ENCODE measurements at places on chromosomes 1 and 21.
A peak's percentile ranks its signal among the peaks of the same experiment; 100 is the strongest.

DNA sequence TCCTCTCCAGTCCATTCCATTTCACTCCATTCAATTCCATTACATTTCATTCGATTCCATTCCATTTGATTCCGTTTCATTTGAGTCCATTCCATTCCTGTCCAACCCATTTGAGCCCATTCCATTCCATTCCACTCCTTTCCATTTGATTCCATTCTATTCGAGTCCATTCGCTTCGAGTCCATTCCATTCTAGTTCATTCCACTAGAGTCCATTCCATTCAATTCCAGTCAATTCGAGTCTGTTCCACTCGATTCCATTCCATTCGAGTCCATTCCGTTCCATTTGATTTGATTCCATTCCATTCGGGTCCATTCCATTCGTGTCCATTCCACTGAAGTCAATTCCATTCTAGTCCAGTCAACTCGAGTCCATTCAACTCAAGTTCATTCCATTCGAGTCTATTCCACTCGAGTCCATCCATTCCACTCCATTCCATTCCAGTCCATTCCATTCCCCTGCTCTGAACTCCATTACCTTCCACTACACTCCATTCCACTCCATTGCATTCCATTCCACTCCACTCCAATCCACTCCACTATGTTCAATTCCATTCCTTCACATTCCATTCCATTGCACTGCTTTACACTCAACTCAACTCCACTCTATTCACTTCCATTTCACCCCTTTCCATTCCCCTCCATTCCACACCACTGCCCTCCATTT lies 2569.4 kb upstream of the TPTE start:
- no peak for DNase-seq

GRCh38 chr1:3049905-3050304 lies 19.1 kb upstream of the PRDM16 start:
- peak; percentile 60 for DNase-seq

DNA sequence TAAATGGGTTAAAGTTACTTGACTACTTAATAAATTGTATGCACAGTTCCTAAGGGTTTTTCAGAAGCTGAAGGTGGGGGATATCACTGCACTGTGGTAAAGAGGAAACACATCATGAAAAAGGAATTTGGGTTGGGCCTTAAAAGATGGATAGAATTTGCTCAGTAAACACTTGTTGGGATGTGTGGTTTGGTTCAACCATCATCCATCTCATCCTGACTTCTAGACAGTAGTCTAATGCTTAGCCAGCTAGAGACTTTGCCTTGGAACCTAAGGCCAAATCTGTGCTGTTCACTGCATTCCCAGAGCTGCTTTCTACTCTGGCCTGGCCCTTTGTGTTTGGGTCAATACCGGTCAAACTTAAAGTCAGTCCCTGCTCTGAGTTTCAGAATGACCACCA lies 30.6 kb downstream of the LY9 start:
- no peak for DNase-seq

- no peak for DNase-seq
Measured at GRCh38 chr1:55519937-55520683, 304.9 kb upstream of the USP24 start.

DNA sequence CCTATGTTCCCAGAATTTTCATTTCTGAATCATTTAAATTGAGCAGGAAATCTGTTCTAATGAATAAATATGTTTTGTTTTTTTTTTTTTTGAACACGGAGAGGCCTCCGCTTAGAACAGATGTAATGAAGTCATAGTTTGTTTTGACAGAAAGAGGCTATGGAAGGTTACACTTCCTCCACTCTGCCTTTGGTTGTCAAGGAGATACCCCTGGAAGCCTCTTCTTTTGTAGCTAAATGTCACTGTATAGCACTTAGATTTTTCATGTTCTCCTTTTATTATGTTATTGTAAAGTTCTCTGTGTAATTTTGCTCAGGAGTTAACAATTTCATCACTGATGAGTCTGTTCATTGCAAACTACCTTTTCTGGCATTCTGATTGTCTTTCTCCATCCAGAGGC lies 22.7 kb upstream of the GNG12 start:
- DNase-seq, result no peak

DNA sequence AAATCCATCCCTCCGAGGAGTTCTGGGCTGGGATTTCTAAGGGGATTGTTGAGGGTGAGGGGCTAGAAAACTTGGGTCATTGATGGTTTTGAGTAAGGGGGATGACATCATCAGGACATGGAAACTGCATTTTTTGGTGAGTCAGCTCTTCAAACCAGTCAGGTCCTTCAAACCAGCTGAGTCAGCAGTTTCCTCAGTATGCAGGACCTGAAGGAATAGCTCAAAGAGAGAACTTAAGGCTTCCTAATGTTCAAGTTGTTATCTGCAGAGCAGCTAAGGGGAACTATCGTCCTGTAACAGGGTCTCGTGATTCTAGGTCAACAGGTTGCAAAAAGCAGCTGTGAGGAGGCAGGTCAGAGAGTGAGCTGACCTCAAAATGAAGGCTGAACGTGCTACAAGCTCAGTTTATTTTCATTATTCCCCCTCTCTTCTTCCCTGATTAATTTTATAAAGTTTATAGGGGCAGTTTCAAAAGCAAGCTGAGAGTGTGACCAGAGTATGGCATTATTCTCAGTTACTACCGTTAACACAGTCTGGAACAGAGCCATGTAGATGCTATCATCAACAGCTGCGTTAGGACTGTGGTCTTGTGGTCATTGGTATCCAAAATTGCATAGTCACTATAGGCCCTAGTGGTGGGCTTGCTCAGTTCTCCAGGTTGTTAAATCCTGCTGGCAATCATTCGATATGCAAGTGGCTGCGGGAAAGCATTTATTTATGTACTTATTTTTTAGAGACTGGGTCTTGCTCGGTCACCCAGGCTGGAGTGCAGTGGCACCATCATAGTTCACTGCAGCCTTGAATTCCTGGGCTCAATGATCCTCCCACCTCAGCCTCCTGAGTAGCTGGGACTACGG lies 10.7 kb upstream of the SDC3 start:
- DNase-seq, result peak; percentile 36

DNA sequence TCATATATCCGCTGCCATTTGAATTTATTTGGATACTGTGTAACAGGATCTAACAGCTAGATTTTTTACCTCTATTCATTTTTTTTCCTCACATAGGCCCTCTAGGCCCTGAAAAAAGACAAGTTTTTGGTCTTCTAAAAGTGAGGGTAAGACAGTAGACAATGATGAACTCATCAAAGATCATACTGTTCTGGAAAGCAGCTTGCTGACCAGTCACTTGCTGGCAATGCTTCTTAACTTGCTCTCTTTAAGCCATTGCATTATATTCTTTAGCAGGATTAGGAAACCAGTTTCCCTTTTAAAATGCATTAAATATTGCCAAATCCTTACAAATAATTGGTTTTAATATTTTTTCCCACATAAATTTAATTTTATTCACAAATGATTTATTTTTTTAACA lies 65.5 kb downstream of the SYT14 start:
- no peak for DNase-seq

GRCh38 chr21:33670076-33670978 lies 28.0 kb downstream of the ITSN1 start:
- DNase-seq, result no peak

- DNase-seq, result no peak
Measured at GRCh38 chr1:216095400-216095799, 327.8 kb downstream of the USH2A start.

DNA sequence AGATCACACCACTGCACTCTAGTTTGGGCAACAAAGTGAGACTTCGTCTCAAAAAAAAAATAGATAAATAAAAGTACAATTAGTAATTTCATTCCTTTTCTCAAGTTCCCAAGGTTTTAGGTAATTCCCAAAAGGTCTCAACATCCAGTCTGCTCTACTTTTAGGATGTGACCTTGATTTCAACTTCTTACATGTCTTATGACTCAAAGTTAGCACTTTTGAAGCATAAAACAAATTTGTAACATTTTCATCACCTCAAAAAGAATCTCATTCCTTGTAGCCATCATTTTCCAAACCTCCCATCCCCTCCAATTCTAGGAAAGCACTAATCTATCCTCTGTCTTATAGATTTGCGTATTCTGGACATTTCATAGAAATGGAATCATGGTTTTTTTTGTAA lies 32.2 kb downstream of the SNX27 start:
- no peak for DNase-seq

- peak; percentile 80 for DNase-seq
Measured at GRCh38 chr1:212452323-212453155, 19.8 kb downstream of the NENF start.

GRCh38 chr1:11653861-11654136 lies 430 bp downstream of the FBXO2 start:
- DNase-seq, result no peak

DNA sequence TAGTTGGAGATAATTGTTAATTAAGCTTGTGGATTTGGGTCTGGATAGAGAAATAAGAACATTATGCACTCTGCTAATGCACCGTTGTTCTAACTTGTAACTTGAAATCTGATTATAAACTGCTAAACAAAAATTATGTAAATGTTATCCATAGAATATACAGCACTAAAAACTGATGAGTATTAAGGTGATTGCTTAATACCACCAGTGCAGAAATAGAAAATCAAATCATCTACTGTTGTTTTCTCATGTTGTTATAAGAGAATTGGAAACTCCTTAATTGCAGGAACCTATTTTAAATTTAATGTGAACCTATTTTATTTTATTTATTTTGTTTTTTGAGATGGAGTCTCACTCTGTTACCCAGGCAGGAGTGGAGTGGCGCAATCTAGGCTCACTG lies 125.7 kb downstream of the ITSN1 start:
- no peak for DNase-seq

GRCh38 chr1:109391626-109392025 lies 6.1 kb downstream of the SORT1 start:
- DNase-seq, result no peak

DNA sequence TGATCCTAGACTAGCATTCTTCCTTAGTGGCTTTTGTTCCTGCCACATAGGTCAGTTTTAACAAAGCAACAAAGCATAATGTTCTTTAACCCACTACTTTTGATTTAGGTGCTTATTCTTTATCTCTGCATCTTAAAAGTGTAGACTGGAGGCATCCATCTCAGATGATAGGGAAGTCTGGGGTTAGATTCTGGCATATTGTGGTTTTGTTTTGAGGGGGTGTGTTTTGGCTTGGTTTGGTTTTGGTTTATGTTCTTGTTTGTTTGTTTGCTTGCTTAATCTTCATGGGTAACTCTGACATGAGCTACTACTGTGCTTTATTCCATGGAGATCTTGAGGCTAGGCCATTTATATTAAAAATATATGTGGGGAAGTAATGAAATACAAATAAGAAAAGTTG lies 40.3 kb upstream of the MYOCOS start:
- no peak for DNase-seq

GRCh38 chr1:230120289-230120920 lies 53.4 kb downstream of the GALNT2 start:
- no peak for DNase-seq

- no peak for DNase-seq
Measured at GRCh38 chr1:221834698-221835513, 93.0 kb upstream of the DUSP10 start.

GRCh38 chr1:89001510-89001909 lies 9.1 kb upstream of the KYAT3 start:
- DNase-seq, result no peak

GRCh38 chr1:158836038-158836437 lies 4.9 kb downstream of the MNDA start:
- no peak for DNase-seq

DNA sequence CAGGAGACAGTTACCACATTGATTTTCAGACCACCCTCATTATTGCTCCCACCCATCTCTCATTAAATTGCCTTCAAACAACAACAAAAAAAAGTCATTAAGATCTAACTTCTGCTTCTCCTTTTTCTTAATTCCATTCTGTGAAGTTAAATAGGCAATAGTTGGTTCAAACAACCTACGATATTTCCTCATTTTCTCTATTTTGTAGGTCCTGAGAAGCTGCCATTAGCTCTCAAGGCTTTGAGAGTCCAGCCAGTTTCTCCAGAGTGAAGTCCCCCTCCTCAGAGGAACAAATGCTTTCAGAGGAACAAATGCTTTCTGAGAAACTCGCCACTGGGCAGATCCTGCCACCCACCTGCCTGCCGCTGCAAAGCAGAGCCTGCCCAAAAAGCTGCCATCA lies 125.6 kb downstream of the ETS2 start:
- no peak for DNase-seq

GRCh38 chr21:40678681-40679284 lies 168.2 kb downstream of the DSCAM start:
- no peak for DNase-seq

- DNase-seq, result no peak
Measured at GRCh38 chr1:82059959-82060358, 259.2 kb downstream of the ADGRL2 start.

DNA sequence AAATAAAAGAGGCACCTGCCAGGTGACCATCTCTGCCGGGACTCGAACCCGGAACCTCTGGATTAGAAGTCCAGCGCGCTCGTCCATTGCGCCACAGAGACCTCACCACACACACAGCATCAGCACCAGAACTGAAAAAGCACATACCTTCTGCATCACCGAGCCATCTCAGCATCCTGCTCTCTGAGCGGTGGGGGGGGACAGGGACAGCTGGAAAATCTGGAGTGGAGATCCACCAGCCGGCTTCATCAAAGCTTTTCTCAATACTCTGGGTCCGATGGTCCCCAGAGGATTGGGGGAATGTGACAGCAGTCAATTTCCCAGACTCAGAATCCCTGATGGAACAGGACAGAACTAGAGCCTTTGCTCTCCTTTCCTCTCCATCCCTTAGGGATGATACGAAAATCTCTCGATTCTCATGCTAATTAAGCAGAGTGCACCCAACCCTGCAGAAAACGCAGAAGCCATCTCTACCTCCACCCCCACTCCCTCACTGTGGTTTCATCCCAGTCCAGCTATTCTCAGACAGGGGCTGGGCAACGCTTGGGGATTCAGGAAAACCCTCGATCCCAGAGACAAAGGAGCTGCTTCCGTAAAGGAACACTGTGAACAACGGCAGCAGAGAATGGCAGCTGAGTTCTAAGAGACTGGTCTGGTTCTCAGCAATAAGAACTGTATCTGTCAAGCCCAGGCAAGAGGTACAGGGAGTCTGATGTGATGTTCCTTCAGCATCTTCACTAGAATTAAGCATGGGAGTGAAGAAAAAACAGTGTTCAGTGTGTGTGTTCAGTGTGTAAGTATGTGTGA lies 29.6 kb upstream of the CADM3 start:
- DNase-seq, result no peak

- no peak for DNase-seq
Measured at GRCh38 chr1:107116306-107116790, 24.5 kb upstream of the NTNG1 start.

DNA sequence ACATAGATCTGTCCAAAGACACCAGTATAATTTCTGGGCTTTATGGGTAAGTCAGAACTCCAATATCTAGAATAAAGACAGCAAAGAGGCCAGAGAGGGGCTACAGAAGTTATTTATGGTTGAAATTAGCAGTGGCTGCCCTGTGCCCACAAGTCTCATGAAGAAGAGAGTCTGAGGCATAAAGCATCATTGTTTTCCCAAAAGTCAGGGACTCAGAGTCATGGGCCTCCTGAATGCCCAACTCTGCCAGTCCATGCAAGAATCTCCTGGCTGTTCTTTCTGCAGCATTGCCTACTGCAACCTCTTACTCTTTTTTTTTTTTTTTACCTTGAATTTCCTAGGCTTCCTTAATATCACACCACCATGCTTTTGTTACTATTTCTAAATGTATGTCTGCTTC lies 49.6 kb downstream of the PLPP3 start:
- DNase-seq, result no peak

- DNase-seq, result no peak
Measured at GRCh38 chr1:48688102-48688760, 88.5 kb downstream of the BEND5 start.
